ENCODE measurements at places on chromosomes 6 and 20. TPM values are rescaled to one million over a fixed set of nuclear protein-coding genes. Genes with fewer than 3 reads are reported as not detected.

- no peak for DNase-seq
Observed at GRCh38 chr20:45337367-45338120, 10.7 kb downstream of the SDC4 start.

- DNase-seq: peak; percentile 18
Observed at GRCh38 chr6:82866446-82866845, 199.2 kb downstream of the UBE3D start.

- no peak for DNase-seq
Observed at GRCh38 chr20:46022411-46023147, 6.4 kb upstream of the SLC12A5 start.

Gene PLAGL1
- 40.4 TPM for total RNA-seq

Gene GLP1R
- total RNA-seq: not detected

DNA sequence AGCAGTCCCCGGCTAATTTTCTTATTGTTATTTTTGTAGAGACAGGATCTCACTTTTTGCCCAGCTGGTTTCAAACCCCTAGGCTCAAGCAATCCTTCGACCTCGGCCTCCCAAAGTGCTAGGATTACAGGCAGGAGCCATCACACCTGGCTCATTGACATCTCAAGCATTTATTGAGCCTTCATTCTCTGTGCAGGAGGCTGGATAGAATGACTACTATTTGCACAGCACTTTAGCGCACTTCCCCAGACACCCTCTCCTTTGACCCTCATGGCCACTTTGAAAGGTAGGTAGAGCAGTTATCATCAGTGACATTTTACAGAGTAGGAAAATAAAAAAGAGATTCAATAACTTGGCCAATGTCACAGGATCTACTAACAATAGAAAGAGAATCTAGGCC lies 124.0 kb upstream of the STXBP5 start:
- DNase-seq: no peak

DNA sequence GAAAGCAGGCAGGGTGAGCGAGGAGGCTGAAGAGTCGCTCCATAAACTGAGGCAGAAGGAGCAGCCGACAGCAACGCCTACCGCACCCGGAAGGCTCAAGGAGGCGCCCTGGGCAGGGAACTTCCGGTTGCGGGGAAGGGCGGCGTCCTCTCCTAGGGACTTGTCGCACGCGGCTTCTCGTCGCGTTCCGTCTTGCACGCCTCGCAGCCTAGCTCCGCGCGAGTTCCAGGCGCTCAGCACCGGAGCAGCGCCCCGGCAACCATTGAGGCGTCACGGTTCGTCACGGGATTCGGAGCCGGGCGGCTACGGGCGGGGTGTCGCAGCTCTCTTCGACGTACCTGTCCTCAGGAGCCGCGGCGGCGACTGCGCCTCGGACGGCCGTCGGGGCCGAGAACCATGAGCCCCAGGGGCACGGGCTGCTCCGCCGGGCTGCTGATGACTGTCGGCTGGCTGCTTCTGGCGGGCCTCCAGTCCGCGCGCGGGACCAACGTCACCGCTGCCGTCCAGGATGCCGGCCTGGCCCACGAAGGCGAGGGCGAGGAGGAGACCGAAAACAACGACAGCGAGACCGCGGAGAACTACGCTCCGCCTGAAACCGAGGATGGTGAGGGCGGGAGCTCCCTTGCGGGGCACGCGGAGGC lies at the start of gene SPACA1:
TSS of gene SPACA1 (plus strand) at position 332 of the 641 bp plus-strand sequence. CDS start at position 397, 65 bp downstream.
- DNase-seq: no peak

Gene HLA-A
- total RNA-seq: 153 TPM
